ENCODE measurements at places on chromosomes 4 and X. TPM values are rescaled to one million over a fixed set of nuclear protein-coding genes. Genes with fewer than 3 reads are reported as not detected.

DNA sequence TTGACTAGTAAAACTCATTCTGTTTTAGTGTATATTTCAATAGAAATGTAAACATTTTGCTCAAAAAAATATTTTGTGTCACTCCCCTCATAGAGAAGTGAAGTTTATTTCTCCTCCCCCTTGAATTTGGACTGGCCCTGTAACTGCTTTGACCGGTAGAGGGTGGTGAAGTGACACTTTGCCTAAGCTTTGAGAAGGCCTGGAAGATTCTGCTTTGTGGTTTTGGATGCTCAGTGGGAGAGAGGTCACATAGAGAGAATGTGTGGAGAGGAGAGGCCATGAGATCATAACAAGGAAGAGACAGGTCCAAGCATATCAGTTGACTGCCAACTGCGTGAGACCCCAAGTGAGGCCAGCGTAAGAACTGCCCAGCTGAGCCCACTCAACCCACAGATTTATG lies 19.1 kb upstream of the ARX start:
- no peak for DNase-seq

GRCh38 chr4:115834441-115834840 lies 721.0 kb upstream of the NDST4 start:
- no peak for DNase-seq

GRCh38 chr4:109589605-109590004 lies 29.6 kb downstream of the MCUB start:
- DNase-seq: no peak

GRCh38 chr4:14049946-14050345 lies 422.4 kb upstream of the BOD1L1 start:
- DNase-seq: no peak

- DNase-seq: no peak
Observed at GRCh38 chr4:6085028-6085690, 66.9 kb upstream of the C4orf50 start.

Gene TCEAL5
- polyA plus RNA-seq: 14.5 TPM

DNA sequence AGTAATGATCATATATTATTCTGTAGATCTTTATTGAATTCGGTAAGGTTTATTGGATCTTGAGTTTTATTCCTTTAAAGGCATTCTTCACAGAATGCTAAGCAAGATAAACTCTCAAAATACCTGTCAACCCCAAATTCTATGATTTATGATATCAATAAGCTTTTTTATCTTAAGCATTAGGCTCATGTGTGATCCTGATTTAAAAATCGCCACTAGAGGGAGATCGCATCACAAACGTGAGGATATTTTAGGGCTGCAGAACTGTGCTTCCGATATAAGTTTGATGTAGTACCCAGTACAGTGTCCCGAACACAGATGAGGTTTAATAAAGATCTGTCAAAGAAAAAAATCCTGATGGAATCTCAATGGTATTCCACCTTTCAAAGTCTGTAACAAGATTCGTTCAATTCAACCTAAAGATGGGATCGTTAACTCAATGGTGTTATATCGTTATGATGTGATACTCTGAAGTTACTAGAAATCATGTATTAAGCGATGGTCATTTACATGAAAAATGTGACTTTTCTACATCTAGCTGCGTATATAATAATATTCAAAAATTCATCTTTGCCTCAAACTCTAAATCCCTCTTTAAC lies 169.0 kb downstream of the CORIN start:
- DNase-seq: peak; percentile 48

Data from left renal cortex interstitium (tissue), 4 donors.